ENCODE measurements at places on chromosomes 16 and 17.

GRCh38 chr17:30251931-30252330, 16.4 kb upstream of the SLC6A4 start:
- no peak for DNase-seq

- no peak for DNase-seq
Observed at GRCh38 chr17:50203086-50203485, 1.7 kb upstream of the COL1A1 start.

DNA sequence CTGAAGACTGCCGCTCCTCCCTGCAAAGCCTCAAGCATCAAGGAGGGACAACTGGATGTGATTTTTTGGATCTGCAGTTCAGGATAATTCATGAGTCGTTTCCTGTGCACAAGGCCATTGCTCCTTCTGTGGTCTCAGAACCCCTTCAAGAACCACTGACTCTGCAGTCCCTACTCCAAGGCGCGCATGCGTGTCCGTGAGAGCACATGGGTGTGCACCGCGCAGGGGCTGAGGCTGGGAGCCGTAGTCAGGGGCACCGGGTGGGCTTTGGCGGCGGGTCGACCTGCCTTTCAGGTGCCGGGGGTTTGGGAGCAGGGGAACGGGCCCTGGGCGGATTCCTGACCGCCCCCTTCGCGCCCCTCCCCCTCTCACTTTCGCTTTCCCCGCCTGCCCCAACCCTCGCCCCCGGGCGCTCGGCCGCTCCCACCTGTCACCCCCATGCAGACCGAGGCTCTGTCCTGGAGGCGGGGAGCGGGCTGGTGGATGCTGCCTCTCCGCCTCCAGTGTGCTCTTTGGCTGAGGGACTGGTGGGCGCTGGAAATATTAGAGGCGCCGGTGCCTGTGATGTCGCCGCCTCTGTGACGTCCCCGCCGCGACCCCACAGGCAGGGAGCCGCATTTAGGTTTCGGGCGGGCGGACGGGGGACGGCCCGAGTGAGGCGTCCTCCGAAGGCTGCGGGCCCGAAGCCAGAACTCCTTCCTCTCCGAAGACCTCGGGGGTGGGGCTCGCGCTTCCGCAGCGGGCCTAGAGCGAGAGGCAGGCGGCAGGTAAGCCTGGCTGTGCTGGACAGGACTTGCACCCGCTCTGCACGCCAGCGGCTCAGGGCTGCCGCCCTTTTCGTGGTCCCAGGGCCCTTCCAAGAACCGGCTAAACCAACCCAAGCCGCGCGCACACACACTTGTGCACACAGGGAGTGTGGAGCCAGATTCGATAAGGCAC, at the start of gene SPATA32:
Gene SPATA32, minus strand, starts transcription at position 518 of the 939 bp plus-strand sequence. Its CDS starts 78 bp downstream, at position 440.
- peak; percentile 60 for DNase-seq

GRCh38 chr16:6913566-6913965, 419.1 kb upstream of the RBFOX1 start:
- no peak for DNase-seq

DNA sequence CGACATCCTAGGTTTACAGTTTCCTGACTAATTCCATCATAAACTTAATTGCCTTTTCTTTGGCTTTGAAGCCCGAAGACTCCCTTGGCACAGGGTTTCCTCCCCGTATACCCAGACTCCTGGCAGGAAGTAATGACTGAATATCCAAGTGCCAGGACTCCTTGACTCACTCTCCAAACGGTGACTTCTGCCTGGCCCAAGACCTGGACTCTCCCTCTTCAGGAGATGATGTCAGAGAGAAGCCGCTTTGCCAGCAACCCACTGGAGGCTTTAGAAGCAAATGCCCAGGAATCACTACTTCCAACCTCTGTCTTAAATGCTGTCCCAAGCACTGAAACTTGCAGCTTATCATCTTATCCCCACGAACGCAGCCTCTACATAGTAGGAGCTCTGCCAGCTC, 146.5 kb downstream of the RGS9 start:
- DNase-seq = no peak

DNA sequence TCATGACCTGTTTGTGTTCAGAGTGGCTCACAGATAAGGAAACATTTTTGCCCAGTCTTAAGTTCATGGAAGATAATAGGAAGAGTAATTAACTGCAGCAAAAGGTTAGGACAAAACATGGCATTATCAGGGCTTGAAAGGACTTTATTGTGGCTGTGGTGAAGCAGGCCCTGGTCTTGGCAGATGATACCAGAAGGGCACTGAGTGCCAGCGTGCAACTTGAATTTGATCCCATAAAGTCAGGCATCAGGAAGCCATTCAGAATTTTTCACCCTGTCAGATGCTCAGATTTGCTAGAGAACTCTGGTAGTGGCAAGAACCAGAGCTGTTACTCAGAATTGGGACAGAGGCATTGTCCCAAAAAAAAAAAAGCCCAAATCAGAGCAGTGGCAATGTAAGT, 11.2 kb upstream of the COG7 start:
- DNase-seq = peak; percentile 38

DNA sequence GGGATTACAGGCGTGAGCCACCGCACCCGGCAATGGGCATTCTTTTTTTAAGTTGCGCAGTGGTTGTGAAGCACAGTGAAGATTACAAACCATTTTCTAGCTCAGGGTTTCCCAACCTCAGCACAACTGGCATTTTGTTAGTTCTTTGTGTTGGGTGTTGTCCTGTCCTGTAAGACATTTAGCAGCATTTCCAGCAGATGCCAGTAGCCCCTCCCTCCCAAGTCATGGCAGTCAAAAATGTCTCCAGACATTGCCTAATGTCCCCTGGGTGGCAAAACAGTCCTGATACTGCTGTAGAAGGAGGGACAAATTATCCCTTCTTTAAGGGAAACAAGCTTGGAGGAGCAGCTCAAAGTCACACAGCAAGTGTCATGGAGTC, 15.6 kb downstream of the PLK1 start:
- no peak for DNase-seq

- no peak for DNase-seq
Observed at GRCh38 chr17:68760141-68760475, 158.9 kb upstream of the FAM20A start.

DNA sequence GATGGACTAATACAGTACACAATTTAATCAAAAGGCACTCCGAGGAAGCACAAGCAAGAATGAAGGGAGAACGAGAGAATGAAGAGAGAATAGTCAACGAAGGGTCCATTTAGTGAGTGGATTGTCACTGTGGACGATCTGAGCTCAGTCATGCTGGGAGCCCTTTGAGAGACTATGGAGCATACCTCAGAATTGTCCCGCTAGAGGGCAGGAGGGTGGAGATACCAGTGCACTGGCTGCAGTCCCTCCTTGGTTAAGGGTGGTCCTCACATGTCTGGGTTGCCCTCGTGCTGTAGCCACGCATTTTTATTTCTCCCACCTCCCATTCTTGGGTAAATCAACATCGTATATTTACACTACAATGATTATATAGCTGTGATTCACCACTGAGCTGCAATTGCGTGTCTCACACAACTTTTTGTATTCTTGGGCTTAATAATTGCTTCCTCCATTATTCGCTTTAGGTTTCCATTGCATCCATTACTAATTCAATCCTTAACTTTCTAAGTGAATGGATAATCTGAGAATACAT, 33.2 kb upstream of the FAM20A start:
- DNase-seq = no peak

- DNase-seq = no peak
Observed at GRCh38 chr17:31293581-31293980, 3.5 kb downstream of the OMG start.

GRCh38 chr17:57136355-57136754, 51.3 kb downstream of the AKAP1 start:
- DNase-seq = no peak

DNA sequence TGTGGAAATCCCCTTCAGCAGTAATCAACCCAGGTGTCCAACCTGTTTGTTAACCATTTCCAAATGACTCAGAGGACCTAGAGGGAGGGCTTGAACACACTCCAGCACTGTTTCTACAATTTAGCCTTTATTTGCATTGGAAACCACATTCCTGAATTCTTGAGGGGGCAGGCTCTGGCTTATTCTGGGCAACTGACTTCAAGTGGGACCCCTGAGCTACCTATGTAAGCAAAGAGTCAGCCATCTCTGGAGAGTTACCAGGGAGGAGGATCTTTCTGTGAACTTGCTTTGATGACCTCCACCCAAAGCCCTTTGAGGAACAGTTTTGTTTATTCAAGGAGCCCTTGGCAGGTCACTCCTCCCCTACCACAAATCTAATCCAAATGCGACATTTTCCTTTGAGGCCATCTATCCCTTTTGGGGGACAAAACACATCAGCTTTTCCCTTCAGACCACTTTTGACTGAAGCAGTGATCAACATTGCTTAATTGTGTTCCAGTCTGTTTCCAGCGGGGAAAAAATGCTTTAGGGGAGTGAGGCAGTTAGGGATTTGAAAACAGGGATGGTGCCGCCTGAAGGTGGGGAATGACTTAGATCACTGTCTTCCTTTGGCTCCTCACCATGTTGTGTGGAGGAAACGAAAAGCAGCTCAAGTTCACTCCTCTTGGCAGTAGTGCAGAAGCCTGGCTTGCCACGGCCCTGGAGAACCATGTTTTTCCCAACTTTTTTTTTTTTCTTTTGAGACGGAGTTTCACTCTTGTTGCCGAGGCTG, 46.2 kb downstream of the TUBD1 start:
- no peak for DNase-seq

DNA sequence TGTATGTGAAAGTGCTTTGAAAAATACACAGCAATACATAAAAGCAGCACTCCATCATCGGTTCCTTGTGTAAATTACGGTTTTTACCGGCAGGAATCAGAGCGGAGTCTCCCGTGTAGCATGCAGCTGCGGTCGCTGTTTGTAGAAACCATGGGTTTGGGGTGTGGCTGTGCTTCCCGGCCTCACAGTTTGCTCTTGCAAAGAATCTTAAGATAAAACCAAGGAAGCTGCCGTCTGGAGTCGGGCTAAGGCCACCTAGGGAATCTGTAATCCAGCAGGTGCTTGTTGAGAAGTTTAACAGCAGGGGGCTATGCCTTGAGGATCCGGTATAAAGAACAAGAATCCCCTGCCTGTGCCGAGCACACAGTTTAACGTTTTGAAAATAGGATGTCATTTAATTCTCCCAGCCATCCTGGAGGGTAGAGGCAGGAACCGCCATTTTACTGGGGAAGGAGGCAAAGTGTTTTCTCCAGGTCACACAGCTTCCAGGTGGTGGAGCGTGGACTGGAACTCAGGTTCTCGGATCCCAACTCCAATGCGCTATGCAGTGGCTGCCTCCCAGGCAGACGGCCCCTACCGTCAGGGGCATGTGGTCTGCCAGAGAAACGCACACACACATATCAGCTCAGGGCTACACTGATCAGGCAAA, 6.0 kb upstream of the TLCD3A start:
- no peak for DNase-seq

DNA sequence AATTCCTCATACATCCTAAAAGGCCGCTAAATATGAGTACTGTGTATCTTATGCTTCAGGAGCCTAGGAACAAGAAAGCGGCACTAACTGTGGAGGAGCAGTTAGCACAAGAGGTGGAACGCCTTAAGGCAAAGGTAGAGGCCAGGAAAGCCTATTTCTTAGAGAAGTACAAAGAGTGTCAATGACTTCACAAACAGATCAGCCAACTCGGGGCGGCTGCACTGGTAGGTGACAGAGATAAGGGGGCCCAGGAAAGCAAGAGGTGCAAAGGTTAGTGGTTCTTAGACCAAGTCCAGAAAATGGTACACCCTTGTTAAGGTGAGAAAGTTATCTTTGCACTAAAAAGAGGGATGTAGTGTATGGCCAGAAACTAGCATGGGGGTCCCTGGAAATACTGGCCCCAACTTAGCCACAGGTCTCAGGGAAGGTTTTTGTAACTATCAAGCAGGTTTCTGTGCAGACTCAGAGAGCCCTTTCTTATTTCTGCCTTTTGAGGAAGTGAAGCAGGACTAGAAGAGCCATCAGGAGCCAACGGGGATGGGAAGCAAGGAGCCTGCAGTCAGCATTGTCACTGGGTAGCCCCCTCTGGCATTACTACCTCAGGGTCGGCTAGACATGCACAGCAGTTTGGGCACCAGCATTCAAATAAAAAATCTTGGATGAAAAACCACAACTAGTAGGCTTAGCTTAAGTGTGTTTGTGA, 24.1 kb downstream of the CALCOCO2 start:
- no peak for DNase-seq

DNA sequence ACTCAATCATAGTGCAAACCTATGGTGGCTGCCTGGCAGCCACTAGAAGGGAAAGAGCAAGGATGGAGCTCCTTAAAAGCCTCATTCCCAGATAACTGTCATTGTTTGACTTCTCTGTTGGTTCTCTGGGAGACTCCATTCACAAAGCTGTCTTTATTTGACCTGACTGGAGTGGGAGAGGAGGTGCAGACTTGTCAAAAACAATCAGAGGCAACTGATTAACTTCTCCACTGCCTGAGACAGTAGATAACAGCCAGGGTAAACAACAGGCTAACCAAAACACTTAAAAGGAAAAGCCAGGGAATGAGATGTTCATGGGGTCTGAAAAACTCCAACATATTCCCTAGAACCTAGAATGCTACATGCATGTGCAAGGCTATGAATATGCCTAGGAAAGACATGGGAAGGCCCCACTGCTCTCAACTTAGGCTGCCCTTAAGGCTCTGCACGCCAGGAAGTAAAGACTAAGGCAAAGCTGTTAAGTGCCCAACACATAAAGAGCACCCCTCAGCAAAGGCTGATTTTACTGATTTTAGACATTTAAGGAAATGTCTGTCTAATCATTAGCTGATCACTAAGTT, 82.0 kb downstream of the TTC19 start:
- peak; percentile 7 for DNase-seq

GRCh38 chr17:15479703-15480102, 12.3 kb upstream of the CDRT4 start:
- no peak for DNase-seq

DNA sequence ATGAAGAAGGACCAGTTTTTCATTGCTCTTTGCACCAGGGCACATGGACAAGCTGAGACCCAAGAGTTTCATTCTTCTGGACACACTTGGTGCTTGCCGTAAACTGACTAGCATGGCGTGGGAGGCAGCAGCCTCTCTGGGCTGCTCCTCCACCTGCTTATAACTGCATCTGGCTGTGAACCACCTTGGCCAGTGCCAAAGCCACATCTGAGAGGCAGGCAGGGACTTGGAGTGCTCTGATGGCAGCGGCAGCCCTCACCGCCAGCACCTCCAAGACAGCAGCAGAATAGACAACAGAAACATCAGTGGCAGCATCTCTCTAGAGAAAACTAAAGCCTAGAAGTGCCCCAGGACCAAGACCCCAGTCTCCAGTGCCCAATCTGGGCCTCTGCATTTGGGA, 4.7 kb downstream of the KRT37 start:
- no peak for DNase-seq

DNA sequence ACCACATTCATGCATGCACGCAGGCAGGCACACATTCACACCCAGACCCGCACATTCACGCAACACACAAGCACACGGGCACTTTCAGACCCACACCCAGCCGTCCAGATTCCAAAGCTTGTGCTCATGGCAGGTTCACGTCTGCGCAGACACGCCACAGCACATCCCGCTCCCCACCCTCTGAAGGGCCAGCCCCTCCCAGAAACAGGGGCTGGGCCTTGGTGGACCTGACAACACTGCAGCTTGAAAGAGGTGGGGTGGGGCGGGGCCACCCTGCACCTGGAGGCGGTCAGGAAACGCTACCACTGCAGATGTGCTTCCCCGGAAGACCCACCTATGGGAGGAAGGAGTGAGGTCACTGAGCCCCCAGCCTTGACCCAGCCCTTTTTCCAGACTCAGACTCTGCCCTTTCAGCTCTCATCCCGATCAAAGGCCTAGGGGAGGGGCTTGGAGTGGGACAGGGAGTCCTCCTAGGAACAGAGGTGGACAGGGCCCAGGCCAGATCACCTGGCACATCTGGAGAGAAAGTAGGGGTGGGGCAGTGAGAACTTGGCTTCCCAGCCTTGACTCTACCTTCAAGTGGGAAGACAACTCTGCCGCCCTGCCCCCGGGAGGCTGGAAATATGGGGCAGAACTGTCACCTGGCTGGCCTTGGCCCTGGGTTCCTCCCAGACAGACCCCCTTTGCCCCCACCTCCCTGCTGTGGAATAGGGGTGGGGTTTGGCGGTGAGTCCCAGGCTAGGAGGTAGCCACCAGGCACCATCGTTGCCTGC, 11.0 kb downstream of the P3H4 start:
- no peak for DNase-seq

Data from hematopoietic multipotent progenitor cell treated with erythropoietin and hydrocortisone succinate and interleukin-3 and kit ligand, for 8 days (in vitro differentiated cells).